Renal cortex interstitium (tissue), 15 donors: ENCODE measurements at places on chromosomes 1 and 21.

- DNase-seq = no peak
These were observed 11.1 kb downstream of the PDZK1 start for GRCh38 chr1:145695821-145696629.

GRCh38 chr1:155909894-155910293 lies 1.3 kb downstream of the RIT1 start:
- DNase-seq = no peak

GRCh38 chr1:61518670-61519400 lies 206.1 kb downstream of the TM2D1 start:
- no peak for DNase-seq

DNA sequence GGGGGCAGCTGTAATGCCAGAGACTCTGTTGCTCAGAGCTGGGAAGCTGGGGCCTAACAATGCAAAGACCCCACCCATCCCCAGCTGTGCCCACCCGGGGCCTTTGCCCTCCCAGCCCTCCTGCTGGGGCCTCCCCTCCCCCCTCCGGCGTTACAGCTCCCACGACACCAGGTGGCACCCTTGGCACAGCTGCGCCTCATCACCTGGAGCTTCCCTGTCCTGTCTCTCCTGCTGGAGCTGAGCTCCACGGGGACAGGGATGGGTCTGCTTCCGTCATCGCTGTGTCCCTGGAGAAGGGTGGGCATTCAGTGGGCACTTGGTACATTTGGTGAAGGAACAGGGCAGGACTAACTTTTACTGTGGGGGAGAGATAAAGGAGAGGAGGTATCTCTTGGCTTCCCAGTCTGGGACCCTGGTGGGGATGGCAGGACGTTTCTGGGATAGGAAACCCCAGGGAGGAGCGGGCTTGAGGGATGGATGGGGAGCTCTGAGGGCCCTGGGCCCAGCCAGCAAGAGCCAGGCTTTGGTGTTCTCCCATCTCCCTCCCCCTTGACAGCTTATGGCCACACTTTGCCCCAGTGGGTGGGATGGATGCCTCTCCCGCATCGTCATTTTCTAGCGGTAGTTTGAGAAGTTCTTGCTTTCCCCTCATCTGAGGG lies 453.2 kb downstream of the PTPRU start:
- no peak for DNase-seq

DNA sequence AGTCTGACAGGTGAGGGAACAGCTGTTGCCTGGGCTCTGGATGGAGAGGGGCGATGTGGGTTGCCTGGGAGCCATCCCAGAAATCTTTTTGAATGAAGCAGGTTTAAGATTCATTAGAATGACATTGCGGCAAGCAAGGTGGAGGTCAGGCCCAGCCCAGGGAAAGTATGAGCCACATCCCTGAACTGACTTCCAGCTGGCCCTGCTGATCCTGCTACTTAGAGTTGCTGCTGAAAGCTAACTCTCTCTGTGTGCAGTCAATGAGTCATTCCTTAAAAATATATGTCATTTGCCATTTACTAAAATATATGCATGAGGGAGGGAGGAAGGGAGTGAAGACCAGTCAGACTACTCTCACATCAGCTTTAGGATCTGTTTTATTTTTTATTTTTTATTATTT lies 54.3 kb upstream of the RAB3GAP2 start:
- DNase-seq = no peak

GRCh38 chr1:157073944-157074685 lies 25.5 kb downstream of the ETV3L start:
- DNase-seq = no peak

DNA sequence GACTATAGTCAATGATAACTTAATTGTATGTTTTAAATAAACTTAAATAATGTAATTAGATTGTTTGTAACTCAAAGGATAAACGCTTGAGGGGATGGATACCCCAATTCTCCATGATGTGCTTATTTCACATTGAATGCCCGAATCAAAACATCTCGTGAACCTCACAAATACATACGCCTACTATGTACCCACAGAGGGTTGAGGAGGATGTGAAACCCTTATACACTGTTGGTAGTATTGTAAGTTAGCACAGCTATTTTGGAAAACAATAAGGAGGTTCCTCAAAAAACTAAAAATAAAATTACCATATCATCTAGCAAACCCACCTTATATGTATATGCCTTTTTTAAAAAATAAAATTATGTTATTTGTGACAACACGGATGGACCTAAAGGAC lies 198.6 kb downstream of the MRPL39 start:
- DNase-seq = no peak

DNA sequence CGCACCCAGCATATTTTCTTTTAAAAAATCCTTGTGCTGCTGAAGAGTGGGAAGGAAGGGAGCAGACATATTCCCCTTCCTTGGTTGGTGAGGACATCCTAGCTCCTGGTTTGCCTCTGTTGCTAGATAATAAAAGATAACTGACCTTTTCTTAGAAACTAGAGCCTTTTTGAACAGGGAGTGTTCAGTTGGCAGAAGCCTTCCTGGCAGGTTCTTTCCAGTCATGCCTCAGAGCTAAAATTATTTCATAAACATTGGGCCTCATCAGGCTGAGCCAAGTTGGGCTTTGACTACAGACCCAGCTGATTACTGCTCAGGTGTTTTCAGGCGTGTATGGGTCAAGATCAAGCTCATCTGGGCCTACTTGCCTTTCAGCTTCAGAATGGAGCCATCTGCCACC lies 22.7 kb upstream of the SH3BGRL3 start:
- no peak for DNase-seq

GRCh38 chr1:221228594-221228993 lies 349.4 kb downstream of the HLX start:
- DNase-seq = no peak

DNA sequence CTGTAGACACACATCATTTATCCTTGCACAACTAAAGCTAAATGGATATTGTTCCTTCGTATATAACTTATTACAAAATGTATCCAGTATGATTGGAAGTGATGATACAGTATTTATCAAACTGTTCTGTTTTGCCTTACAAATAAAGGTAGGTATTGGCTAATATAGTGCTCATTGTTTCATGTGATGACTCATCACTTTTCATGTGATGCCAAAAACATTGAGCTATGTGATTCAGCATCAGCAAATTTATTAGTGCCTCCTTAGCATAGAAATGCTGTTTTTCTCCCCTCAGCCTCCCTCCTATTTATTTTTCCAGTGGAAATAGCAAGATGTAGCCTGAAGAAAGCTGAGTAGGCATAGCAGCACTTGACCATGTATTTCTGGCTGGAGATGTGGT lies 228.6 kb upstream of the LYPLAL1 start:
- no peak for DNase-seq

DNA sequence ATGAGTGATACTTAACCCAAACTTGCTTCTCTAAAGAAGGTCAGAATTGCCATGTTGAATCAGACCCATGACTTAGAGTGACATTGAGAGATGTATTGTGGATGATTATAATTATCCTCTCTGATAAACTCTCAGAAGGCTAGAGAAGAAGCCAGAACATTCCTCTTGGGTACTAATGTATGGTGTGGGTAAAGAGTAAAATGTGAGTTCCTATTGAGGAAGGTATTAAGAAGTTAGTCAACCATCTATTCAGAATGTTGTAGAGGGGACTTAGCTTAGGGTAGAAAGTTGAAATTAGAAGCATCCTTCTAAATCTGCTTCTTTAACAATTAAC lies 7.3 kb downstream of the GMEB1 start:
- no peak for DNase-seq

- DNase-seq = no peak
These were observed 98.4 kb downstream of the MAGI3 start for GRCh38 chr1:113488576-113489177.

DNA sequence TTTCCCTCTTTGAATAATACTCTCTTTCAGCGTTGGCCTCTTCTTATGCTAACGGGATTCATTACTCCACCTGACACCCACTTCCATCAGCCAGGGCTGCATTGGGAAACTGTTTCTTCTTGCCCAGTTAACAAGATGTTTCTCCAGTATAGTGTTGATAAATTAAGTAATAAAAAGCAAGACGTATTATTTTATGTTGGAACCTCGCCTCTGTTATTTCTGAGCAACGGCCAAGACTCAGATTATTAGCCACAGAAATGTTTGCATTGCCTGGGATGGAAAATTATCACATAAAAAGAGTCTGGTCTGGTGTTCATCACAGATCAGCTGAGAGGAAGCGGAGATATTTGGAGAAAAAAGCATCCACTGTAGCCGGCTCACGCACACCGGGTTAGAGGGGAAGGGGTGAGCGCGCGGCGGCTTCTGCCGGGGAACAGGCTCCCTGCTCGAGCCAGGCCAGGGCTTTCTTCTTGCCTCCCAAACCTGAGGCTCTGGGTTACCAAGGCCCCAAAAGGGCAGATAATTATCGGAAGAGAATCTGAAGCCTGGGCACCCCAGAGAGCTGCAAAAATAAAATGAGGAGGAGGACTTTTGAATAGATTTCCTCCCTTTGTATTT lies 189.5 kb downstream of the PRDM16 start:
- DNase-seq = no peak

DNA sequence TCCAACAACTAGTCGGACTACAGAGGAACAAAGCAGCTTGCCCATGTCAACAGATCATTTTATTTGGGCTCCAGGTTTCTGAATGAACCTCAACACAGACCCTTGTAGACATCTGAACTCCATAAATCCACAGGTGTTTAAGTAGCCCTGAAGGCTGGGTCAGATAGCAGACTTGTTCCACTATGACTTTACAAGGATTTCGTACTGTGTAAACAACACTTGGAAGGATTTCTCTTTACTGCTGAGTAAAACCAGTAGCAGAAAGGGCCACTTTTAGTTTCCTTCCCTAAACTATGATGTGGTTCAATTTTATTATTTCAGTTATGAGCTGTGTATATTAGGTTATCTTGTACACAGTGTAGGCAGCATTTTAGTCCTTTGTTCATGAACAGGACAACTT lies 316.4 kb upstream of the ADGRL2 start:
- DNase-seq = no peak

GRCh38 chr1:82330330-82330729 lies 529.6 kb downstream of the ADGRL2 start:
- DNase-seq = no peak

- no peak for DNase-seq
These were observed at the start of gene PRDM2 for GRCh38 chr1:13699936-13700520. Gene PRDM2 (plus strand): TSS chr1:13700188. CDS start chr1:13715606, 15,418 bp downstream.

DNA sequence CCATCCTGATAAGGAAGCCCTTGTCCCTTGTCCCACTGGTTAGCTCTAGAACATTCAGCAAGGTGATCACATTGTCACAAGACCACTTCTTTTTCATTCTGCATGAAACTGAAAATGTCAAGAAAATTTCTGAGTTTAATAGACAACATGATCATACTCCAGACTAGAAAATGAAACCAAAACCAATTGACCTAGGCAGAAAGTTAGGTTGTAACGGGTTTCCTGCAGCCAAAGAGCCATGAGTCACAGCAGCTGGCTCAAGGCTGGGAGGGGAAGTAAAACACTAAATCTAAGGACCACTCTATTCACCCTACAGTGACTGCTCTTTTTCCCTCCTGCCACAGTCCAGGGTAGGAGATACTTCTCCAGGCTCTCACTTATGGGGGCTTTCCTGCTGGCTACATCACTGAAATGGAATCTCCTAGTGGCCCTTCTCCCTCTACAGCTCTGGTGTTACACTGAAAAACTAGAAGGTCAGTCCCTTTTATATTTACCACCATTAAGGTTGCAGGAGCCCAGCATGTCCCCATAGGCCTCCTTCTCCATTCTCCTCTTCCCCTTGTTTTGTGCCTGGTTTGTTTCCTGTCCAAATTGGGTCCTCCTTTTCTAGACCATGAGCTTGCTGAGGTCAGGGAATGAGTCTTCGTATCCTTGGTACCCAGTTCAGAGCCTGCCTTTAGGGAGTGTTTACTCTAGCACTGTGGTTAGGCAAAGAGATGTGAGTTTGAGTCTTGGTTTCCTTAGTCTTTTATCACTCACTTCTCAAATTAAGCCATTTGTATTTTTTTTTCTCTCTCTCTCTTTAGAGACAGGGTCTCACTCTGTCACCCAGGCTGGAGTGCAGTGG lies 236.5 kb upstream of the JUN start:
- no peak for DNase-seq

- no peak for DNase-seq
These were observed 183.6 kb upstream of the UBE2U start for GRCh38 chr1:64019818-64020217.

GRCh38 chr1:44810101-44810761 lies 1.9 kb downstream of the BTBD19 start:
- DNase-seq = no peak

- no peak for DNase-seq
These were observed 35.7 kb upstream of the B3GALT2 start for GRCh38 chr1:193222056-193222615.

DNA sequence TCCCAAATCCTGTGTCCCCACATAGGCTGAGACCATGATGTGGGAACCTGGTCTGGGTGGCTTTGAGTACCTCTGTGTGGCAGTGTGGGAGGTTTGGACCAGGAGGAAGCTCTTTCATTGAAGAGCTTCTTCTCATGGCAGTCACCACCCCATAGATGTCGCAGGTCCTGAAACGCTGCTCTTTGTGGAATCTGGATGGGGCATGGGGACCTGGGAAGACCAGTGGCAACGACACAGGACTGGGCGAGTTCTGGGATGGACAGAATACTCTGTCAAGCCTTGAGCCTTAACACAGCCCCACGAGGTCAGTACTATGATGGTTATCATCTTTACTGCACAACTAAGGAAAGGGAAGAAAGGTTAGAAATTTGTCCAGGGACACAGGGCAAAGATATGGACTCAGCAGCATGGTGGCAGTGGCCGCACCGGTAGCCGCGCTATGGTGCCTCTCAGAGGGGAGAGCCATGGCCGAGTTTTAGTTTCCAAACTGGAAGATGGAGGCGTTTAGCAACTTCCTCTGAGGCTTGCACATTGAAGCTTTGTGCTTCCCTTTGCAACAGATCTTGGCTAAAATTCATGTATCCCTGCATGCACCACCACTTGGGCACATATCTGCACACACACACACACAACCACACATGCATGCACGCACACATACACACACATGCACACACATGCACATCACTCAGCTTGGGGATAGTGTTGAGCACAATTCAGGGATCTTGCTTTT lies 117.7 kb upstream of the C1orf174 start:
- DNase-seq = no peak

DNA sequence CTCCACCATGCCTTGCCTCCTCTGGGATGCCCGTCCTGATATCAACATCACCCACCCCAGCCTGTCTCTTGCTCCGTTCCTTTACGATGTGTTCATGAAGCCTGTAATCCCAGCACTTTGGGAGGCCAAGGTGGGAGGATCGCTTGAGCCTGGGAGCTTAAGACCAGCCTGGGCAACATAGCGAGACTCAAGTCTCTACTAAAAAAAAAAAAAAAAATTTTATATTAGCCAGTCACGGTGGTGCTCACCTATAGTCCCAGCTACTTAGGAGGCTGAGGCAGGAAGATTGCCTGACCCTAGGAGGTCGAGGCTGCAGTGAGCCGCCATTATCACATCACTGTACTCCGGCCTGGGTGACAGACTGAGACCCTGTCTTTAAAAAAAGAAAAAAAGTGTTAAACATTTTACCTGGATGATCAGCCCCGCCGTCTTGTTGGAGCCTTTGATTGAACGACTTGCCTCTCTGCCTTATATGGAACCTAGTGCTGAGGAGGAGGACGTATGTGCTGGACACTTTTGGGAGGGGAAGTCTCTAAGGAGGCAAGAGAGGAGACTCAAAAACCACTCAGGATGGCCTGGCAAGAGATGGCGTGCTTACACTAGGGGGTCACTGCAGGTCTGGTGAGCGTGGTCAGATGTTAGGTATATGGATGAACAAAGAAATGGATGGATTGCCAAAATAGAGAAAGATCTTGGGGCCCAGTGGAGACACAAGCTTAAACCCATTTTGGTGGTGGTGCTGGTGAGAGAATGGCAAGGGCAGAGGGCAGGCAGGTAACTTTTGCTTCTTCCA lies 80.5 kb upstream of the IFFO2 start:
- no peak for DNase-seq

GRCh38 chr1:51578383-51579109 lies 38.3 kb upstream of the OSBPL9 start:
- DNase-seq = no peak

- no peak for DNase-seq
These were observed 50.7 kb upstream of the RHOU start for GRCh38 chr1:228684607-228685006.
